CD4-positive, alpha-beta T cell treated with Interleukin-17A for 1 hour (primary cell): ENCODE measurements at places on chromosomes 13 and 19.

DNA sequence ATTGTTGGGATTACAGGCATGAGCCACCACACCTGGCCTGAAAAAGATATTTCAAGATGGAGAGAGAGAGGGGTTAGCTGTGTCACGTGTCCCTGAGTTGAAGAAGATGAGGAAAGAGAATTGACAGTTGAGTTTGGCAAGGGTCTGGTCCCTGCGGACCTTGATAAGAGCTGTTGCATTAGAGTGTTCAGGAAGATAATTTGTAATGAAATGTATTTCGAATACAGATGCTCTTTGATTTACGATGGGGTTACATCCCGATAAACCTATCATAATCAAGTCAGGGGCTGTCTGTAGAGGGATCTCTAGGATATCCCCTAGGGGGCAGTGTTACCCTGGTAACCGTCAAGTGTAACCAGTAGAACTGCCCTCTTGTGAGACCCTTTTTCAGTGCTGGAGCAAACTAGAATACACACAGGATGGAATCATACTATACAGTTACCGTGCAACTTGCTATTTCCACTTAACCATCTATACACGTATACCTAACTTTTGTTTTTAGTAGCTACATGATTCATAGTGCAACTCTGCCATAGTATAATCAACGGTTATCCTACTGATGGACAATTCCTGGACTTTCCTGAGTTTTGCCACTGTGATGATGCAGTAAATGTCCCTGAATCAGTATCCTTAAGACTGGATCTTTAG, 1.5 kb upstream of the ELOF1 start:
- peak; percentile 84 for DNase-seq

GRCh38 chr13:48497669-48498068, 35.2 kb downstream of the RCBTB2 start:
- DNase-seq, result no peak

- DNase-seq, result no peak
Measured at GRCh38 chr19:2413159-2413558, 14.2 kb downstream of the TIMM13 start.

DNA sequence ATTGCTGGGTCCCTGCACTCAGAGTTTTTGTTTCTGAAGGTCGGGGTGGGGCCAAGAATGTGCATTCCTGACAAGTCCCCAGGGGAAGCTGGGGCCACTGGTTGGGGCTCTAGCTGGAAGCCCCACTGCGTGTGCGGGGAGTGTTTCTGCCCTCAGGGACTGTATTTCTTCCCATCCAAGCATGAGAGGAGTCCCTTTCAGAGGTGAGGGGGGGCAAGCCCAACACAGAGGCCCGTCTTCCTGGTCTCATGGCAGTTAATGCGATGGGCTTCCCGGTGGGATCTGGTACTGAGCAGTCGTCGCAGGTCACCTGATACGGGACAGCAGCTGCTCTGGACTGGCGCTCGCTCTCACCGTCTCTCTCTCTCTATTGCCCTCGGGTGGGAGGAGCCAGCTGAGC, 50.4 kb downstream of the GPR12 start:
- no peak for DNase-seq

DNA sequence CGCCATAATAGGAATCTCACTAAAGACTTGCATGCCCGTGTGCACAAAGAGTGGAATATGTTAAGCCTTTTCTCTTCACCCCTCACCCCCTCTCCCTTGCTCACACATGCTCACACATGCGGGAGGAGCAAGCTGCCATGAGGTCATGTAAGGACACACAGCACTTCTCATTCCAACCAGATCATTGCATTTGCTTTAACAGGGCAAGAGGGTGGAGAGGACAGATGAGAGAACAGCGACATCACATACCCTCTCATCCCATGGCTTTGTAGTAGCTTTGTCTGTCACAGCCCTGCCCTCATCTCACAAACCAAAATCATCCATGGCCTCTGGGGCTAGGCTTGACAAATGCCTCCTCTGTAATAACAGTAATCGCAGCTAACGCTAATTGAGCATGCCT, 145.6 kb upstream of the FRY start:
- DNase-seq, result no peak

DNA sequence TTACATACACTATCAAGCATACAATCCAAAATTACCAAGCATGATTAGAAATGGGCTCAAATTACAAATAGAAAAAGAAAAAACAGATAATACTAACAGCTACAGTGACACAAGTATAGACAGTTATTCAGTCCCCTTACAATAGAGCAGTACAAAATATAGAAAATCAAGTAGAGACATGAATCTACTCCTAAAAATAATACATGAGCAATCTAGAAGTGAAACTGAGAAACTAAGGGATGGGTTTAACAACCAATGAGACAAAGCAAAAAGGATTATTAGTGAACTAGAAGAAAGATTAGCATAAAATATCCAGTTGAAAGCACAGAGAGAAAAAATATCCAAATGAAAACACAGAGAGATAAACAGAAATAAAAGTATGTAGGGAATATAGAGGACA, 426.7 kb downstream of the TBC1D4 start:
- DNase-seq, result no peak

GRCh38 chr13:58991826-58992477, 1171.8 kb downstream of the DIAPH3 start:
- DNase-seq, result no peak

DNA sequence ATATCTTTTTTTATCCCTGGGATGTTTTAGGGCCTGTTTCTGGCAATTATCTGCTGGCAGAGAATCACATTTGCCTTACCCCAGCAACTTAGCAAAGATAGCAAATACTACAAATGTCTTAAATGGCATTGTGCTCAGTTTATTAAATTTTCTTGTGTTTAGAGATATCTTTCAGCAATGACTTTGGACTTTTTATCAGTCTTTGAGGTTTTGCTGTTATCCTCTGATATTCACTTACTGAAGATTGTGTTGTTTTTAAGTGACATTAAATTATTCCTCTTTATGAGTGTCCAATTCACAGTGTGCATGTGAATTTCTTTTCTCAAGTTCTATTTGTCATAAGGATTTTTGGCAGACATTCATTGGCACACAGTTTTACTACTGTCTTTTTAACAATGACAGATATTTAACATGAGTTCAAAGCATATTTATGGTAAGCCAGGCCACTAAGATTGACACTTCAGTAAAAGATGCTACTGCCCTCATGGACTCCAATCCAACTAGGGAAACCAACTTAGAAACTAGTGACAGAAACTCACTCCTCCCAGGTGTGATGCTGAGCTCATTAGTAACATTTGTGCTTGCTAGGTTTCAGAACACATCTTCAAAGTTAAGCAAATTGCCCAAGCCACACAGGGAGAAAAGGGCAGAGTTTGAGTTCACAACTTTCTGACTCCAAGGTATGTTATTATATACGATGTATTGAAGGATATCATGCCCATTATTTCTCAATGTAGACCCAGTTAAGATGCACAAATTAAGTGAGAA, 481.9 kb downstream of the GPC6 start:
- DNase-seq, result no peak

GRCh38 chr19:23343434-23344010, 51.7 kb downstream of the ZNF91 start:
- no peak for DNase-seq

DNA sequence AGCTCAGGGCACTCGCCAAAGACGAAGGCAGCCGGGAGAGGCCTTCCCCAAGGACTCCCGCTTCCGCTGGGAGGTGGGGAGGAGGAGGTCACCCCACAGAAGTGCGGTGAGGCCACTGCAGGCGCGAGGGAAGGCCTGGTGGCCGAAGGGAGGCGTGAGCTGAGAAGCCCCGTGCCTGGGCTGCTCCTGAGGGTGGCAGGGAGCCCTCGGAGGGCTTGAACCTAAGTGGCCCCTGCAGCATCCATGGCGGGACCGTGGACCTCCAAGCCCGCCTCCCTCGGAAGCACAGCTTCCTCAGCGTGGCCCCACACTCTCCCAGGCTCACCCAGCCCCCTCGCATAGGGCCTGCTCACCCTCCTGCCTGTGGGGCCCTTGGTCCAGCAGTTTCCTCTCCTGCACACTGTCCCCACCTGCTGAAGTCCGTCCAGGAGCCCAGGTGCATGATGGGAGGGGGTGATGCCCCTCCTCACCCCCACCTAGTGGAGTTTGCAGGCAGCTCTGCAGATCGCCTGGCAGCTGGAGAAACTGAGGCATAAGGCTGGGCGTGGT, 25.9 kb downstream of the EFNA2 start:
- no peak for DNase-seq

- DNase-seq, result no peak
Measured at GRCh38 chr13:74367193-74367592, 233.0 kb upstream of the KLF12 start.

DNA sequence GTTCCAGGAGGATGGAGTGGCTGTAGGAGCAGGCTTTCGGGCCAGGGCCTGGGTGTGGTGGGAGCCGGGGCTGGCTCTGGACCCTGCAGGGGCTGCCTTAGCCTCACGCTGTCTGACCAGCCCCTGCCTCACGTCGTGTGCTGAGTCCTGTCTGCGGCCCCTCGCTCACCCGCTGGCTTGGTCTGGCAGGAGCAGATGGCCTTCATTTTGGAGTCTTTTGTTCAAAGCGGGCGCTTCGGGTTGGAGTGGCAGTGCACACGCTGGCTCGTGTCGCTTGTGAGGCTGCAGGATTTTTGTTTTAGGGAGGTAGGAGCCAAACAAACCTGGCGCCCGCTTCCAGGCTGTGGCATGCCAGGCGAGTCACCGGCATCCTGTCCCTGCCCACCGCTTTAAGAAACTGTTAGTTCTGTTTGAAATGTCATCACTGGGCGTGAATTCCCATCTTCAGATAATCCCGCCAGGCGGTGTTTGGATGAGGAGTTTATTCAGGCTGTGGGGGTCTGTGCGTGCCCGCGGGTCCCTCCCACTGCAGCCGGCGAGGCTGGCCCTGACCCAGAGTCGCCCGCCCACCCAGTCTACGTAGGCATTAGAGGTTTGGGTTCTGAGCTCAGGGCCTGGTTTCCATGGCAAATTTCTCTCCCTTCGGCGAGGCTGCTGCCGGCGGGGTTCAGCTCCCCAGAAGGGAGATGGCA, 89.8 kb downstream of the KDM4B start:
- no peak for DNase-seq

DNA sequence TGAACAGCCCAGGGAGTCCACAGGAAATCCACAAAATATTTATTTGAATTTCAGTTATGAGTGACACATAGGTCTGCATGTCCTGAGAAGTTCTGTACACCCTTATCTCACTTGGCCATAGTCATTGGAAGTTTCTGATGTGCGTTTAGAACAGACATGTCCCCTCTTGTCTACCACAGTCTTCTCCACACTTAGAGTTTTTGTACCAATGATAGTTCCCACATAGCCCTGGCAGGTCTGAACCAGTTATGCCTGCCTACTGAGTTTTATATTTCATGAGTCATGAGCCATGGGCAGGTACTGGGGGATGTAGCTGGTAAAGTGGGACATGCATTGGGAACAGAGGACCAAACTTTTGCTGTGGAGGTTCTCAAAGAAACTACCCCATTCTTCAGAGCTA, 11.3 kb downstream of the ZNF132 start:
- no peak for DNase-seq

DNA sequence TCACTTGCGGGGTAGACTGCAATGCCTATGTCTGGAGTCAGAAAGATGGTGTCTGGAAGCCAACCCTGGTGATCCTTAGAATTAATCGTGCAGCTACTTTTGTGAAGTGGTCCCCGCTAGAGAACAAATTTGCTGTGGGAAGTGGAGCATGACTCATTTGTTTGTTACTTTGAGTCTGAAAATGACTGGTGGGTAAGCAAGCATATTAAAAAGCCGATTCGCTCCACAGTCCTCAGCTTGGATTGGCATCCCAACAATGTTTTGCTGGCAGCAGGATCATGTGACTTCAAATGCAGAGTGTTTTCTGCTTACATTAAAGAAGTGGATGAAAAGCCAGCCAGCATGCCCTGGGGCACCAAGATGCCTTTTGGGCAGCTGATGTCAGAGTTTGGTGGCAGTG, 9.5 kb upstream of the ERVV-1 start:
- DNase-seq, result no peak

DNA sequence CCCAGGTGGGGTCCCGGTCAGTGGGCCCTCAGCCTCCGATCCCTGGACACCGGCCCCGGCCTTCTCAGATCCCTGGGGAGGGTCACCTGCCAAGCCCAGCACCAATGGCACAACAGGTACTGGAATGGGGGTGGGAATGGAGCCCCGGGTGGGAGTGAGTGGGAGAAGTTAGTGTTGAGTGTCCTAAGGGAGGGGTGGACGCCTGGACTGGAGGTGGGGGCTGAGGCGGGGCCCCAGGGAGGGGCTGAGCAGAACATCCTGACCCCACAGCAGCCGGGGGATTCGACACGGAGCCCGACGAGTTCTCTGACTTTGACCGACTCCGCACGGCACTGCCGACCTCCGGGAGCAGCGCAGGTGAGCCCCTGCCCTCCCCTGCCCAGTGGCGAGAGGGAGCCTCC, 17.7 kb downstream of the EPN1 start:
- no peak for DNase-seq

- DNase-seq, result peak; percentile 69
Measured at GRCh38 chr19:2494447-2495129, 18.7 kb downstream of the GADD45B start.

- no peak for DNase-seq
Measured at GRCh38 chr13:106182404-106182803, 353.1 kb downstream of the EFNB2 start.

- no peak for DNase-seq
Measured at GRCh38 chr13:98878486-98879126, 99.3 kb downstream of the DOCK9 start.

DNA sequence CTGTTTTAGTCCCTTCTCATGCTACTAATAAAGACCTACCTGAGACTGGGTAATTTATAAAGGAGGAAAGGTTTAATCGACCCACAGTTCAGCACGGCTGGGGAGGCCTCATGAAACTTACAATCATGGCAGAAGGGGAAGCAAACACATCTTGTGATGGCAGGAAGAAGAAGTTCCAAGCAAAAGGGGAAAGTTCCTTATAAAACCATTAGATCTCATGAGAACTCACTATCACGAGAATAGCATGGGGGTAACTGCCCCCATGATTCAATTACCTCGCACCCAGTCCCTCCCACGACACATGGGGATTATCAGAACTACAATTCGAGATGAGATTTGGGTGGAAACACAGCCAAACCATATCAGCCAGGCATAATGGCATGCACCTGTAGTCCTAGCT, 13.0 kb upstream of the STRN4 start:
- no peak for DNase-seq

DNA sequence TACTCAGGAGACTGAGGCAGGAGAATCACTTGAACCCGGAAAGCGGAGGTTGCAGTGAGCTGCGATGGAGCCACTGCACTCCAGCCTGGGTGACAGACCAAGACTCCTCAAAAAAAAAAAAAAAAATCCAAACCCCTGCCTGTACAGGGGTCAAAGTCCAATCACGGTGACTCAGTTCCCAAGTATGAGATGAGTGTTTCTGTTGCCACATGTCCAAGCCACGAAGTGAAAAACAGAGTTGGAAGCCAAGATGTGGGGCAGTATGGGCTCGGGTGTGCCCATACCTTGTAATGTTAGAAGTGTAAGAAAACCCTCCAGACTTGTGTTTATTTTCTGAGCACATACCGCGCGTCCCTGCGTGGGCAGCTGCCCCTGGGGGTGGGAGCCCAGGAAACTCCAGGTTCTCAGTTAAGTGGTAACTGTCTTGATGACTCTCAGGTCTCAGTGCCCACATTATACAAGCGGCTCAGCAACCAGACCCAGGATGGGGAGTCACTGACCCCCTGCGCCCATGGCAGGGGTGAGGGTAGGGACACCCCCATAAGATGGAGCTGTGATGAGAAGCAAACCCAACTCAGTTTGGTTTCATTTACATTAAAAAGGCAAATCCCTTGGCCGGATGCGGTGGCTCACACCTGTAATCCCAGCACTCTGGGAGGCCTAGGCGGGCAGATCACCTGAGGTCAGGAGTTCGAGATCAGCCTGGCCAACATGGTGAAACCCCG, 1.2 kb upstream of the GPX4 start:
- peak; percentile 55 for DNase-seq

GRCh38 chr19:5711025-5711424, 8.9 kb downstream of the LONP1 start:
- DNase-seq, result no peak

- no peak for DNase-seq
Measured at GRCh38 chr13:114179087-114179658, at the start of gene CFAP97D2. Gene CFAP97D2 (plus strand): TSS chr13:114179257. CDS start chr13:114179331, 74 bp downstream.
